ENCODE measurements at places on chromosomes 5 and 9.

GRCh38 chr9:33434317-33435105, 12.9 kb downstream of the AQP3 start:
- DNase-seq = no peak

DNA sequence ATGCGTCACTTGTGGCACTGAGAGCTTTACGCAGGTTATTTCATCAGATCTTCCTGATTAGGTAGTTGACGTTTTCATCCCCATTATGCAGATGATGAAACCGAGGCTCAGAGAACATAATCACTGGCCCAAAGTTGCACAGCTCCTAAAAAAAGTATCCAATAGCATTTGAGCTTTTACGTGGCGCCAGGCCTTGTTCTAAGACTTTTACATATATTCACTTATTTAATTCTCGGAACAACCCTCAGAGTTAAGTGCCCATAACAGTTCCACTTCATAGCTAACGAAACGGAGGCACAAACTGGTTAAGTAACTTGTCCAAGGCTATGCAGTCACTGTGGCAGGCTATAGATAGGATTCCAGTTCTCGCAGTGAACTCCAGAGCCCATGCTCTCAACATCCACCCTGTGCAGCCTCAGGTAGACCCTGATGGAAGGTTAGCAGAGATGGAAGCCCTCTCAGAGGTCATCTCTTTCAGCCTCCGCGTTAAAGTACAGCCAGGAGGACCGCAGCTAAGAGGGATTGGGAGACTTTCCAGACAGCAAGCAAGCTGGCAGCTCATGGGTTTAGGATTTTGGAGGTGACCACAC, 39.3 kb downstream of the AMBP start:
- DNase-seq = no peak

GRCh38 chr9:100014846-100015245, 84.0 kb downstream of the ERP44 start:
- no peak for DNase-seq

DNA sequence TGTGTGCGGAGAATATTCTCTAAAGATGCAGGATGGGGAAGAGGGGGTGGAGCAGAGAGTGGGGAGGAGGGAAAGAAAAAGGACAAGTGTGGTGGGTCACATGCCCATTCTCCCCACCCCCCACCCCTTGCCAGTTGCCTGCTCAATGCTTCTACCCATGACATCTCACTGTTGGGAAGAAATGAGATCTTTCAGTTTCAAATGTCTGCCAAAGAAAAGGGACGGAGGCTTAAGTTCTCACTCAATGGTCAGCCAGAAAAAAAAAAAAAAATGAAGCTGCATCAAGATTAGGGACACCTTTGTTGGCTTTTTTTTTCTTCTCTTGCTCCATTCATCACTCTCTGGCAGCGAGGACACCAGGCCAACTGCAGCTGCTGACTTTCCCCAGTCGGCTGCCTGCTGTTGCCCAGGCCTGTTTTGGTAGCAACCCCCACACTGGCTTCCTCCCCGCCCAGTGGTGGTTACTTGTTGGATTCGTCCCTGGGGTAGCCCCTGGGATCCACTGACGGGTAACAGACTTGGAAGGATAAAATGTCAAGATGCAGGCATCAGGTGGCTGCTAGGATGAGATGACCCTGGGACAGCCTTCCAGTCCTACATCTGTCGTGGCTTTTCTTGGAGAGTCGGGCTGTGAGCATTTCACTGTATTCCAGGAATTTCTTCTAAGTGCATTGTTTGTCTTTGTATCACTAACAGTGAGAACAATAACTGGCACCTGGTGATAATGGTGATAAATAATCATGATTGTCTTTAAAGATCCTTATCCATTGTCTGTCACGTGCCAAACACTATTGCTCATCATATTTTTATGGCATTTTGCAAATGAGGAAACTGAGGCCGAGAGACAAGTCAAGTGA, 9.1 kb downstream of the WWC1 start:
- no peak for DNase-seq

GRCh38 chr5:144002876-144003275, 167.6 kb downstream of the YIPF5 start:
- no peak for DNase-seq

- no peak for DNase-seq
Observed at GRCh38 chr9:109428854-109429253, 69.3 kb downstream of the PTPN3 start.

DNA sequence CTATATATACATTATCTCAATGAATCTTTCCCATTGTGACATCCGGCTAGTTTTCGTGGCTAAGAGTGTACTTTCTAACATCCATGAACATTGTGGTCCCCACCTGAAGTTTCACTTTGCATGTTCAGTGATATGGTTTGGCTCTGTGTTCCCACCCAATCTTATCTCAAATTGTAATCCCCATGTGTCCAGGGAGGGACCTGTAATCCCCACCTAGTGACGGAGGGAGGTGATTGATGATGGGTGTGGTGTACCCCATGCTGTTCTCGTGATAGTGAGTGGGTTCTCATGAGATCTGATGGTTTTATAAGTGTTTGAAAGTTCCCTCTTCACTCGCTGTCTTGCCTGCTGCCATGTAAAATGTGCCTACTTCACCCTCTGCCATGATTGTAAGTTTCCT, 28.1 kb downstream of the MRPL22 start:
- no peak for DNase-seq

GRCh38 chr5:179816796-179817469, 3.8 kb upstream of the SQSTM1 start:
- no peak for DNase-seq

DNA sequence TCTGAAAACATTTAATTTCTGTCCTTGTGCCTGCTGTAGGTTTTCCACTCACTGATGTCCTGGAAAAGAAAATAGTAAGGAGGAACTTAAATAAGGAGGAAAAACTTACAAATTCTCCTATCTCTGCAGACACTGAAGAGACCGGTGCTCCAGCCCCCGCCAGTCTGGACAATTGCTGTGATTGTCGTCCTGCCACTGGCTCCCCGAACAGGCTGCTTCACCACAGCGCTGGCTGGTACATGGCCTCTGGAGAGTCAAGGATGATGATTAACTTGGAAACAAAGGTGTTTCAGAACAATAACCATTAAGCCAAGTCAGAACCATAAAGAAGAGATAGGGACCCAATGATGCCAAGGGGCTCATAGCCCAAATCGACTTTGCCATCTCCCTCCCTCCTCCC, 7.3 kb downstream of the PLAC8L1 start:
- no peak for DNase-seq
